Fibroblast of skin of left quadriceps (primary cell): ENCODE measurements at places on chromosomes 1 and 21.

DNA sequence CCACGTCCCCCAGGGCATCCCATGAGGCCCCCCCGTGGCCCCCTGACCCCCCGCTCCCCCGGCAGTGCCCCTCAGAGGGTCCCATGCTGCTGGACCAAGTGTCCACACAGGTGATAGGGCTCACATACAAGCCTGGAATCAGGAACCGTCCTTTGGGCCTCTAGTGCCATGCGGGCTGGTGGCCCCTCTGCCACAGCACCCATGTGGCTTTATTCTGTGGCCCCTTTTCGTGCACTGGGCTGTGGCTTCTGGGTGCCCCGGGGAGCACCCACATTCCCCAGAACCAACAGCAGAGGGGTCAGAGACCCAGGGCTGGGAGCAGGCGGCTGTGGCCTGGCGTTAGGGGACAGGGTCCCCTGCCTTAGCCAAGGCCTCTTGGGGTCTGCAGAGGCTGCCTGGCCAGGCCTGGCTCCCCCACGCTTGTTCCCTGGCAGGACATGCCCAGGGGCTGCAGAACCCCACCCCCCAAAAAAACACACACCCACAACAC, 31.7 kb downstream of the SLC19A1 start:
- DNase-seq: no peak

DNA sequence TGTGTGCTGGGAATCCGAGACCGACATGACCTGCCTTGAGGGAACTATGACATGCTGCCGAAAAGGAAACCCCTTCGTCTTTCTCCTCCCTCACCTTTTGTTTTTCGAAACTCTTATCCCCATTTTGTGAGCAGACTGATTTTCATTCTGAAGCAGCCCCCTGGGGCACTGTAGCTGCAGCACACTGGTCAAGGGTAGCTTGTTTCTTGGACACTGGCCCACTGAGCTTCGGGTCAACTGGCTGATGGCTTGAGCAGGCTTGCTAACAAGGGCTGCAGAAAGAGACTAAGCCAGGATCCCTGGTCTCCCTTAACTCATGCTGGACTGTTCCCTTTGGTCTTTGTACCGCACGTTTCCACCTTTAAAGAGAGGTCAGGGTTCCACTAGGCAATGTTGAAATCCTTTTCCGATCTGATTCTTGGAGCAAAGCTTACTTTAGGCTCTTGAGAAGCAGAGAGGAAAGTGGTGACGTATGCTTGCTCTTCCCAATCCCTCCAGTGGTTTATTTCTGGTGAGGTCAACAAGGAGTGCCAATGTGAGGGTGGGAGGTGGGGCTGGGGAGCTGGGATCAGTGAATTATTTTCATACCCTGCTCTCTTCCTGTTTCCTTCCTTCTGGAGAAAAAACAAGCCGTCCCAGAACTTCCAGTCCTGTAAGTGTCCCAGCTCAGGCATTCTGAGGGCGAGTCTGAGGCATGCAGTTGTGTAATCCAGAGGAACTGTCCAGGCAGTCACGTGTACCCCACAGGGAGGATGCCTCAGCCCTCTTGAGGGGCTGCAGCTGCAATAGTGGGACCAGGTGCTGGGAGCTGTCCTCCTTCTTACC, 7.6 kb downstream of the CYP4B1 start:
- no peak for DNase-seq

DNA sequence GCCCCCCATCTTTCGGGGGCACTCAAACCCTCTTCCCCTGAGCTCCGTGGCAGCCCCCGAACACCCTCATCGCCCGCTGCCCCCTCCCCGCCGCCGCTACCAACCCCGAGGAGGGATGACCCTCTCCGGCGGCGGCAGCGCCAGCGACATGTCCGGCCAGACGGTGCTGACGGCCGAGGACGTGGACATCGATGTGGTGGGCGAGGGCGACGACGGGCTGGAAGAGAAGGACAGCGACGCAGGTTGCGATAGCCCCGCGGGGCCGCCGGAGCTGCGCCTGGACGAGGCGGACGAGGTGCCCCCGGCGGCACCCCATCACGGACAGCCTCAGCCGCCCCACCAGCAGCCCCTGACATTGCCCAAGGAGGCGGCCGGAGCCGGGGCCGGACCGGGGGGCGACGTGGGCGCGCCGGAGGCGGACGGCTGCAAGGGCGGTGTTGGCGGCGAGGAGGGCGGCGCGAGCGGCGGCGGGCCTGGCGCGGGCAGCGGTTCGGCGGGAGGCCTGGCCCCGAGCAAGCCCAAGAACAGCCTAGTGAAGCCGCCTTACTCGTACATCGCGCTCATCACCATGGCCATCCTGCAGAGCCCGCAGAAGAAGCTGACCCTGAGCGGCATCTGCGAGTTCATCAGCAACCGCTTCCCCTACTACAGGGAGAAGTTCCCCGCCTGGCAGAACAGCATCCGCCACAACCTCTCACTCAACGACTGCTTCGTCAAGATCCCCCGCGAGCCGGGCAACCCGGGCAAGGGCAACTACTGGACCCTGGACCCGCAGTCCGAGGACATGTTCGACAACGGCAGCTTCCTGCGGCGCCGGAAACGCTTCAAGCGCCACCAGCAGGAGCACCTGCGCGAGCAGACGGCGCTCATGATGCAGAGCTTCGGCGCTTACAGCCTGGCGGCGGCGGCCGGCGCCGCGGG, 837 bp downstream of the FOXD3 start:
- DNase-seq: no peak

DNA sequence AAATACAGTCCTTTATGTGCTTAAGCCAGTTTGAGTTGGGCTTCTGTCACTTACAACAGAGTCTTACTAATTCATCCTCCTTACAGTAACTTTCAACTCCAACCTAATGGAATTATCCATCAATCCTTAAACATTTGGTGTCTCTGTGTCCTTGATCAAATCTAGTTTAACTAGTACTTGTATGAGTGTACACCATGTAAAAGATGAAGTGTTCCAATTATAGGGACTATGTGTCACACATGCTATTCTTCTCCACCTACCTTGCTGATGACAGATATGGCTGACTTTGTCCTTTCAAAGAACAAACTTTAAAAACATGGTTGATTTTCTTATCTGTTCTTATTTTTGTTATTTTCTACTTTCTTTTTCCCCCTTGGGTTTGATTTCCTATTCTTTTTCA, 60.4 kb upstream of the NBPF3 start:
- no peak for DNase-seq

GRCh38 chr1:15956150-15956549, 19.8 kb downstream of the ZBTB17 start:
- DNase-seq: no peak

- DNase-seq: no peak
Measured at GRCh38 chr1:81410351-81410750, 390.4 kb upstream of the ADGRL2 start.

- DNase-seq: no peak
Measured at GRCh38 chr1:63882048-63882704, 108.4 kb downstream of the ROR1 start.

DNA sequence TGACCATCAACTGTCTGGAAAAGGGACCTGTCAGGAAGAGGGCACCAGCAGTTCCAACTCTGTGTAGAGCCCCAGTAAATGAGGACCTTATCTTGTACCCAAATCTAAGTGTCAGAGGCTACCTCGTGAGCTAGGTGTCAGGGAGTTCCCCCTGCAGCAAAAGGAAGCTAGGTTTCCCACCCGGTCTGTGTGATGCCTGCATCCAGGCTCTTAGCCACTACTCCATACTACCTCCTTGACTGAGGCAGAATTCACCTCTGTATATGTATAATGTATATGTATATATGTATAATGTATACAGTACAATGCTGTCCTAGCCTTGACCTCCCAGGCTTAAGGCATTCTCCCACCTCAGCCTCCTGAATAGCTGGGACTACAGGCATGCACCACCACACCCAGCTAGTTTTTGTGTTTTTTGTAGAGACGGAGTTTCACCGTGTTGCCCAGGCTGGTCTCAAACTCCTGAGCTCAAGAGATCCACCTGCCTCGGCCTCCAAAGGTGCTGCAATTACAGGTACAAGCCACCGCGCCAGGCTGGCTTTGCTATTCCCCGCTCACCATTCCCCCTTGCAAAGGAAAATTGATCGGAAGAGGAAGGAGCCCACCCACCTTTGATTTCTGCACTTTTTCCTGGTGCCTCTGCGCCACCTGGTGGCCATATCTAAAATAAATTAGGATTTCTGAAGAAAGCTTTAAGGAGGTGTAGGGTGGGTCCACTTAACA, 15.7 kb upstream of the LUZP1 start:
- no peak for DNase-seq

- no peak for DNase-seq
Measured at GRCh38 chr1:208045463-208046260, 134.7 kb upstream of the CD34 start.

DNA sequence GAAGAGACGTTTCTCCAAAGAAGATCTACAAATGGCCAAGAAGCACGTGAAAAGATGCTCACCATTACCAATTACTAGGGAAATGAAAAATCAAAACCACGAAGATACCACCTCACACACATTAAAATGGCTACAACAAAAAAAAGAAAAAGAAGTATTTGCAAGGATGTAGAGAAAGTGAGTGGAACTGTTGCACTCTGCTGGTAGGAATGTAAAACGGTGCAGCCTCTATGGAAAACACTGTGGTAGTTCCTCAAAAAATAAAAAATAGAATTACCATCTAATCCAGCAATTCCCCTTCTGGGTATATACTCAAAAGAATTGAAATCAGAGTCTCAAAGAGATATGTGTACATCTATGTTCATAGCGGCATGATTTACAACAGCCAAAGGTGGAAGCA, 115.4 kb upstream of the EDN2 start:
- DNase-seq: no peak

GRCh38 chr1:20411196-20411980, 74.6 kb downstream of the CAMK2N1 start:
- DNase-seq: peak; percentile 81

DNA sequence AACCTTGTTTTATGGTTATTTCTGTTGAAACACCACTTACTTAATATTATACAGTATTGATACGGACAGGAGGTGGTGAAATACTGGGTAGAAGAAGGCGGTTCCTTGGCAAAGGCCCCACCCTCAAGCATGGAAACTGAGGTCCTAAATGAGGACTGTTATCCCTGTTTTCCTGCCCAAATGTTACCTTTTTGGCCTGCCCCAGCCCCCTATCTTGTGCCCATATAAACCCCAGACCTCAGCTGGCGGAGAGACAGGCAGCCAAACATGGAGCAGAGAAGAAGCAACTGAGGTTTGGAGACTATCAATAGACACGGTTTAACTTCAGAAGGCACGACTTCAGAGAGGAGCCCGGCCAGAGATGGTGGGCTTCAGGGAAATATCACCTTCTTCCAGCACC, 640.1 kb downstream of the PTPRU start:
- DNase-seq: no peak

- DNase-seq: no peak
Measured at GRCh38 chr1:215059947-215060346, 22.6 kb upstream of the KCNK2 start.

DNA sequence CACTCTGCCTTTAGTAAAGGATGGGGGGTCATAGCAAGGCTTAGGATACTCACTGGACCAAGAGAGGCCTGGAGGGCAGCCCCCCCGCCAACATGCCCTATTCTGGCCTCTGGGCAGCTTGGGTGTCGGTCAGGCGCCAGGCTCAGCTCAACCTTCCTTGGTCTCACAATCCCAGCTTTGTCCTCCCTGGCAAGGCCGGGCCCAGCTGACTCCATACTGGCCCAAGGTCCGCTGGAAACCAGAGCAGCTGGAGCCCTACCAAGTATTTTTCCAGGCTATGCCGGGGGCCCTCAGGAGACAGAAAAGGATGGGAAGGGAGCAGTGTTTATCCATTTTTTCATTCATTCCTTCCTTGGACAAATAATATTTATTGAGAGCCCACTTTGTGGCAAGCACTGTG, 6.2 kb downstream of the FBXO2 start:
- no peak for DNase-seq
